A172 (cell line): ENCODE measurements at places on chromosomes 3 and 15. TPM values are rescaled to one million over a fixed set of nuclear protein-coding genes. Genes with fewer than 3 reads are reported as not detected.

GRCh38 chr3:148682997-148683396 is 14.7 kb upstream of the AGTR1 start:
- DNase-seq: no peak

- no peak for DNase-seq
These were observed 114.8 kb upstream of the NDN start for GRCh38 chr15:23801881-23802280.

GRCh38 chr3:146511402-146512134 is 32.8 kb downstream of the PLSCR1 start:
- no peak for DNase-seq

The GADL1 gene
- 0.02 TPM in 1 of 2 replicates, not detected in the other for total RNA-seq
